ENCODE measurements at places on chromosomes 7 and 10.

DNA sequence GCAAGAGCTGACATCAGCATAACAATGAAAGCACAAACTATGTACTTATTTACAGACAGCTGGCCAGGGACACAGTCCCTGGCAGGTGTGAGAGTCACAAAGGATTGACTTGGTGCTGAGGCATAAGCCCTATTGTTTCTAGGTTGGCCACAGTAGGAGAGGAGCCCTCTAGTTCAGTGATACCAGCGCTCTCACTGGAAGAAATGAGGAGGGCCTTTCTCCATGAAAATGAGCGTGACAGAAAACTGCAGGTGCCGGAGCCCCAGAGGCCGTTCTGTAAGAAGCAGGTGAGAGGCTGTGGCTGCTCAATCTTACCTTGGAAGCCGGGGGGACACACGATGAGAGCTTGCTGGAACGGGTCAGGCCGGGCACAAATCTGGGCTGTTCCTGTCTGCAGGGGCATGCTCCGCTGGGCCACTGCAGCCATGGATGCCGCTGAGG is 90.5 kb downstream of the CLEC2L start:
- DNase-seq: peak; percentile 25

GRCh38 chr10:118369641-118370205 is 27.6 kb upstream of the FAM204A start:
- peak; percentile 8 for DNase-seq

- DNase-seq: peak; percentile 53
Observed at GRCh38 chr10:124622158-124622557, 122.0 kb downstream of the FAM53B start.

DNA sequence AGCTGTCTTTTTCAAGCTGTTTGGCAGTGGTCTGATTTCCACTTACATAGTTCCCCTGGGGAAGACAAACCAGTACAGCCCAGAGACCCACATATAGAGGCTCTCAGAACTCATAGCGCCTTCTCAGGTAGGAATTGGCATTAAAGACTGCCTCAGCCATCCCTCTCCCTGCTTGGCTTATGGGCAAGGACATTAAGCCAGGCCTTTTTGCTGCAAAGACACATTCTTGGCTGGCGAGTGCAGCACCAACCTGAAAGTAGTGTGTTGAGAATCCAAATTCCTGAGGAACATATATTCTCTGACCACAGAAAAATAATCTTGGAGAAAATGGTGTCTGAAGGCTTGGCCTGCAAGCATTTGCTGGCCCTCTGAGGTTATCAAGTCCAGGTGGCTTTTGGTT is 39.2 kb upstream of the HPS1 start:
- DNase-seq: no peak

Data from DMS79 (cell line).